ENCODE measurements at places on chromosomes 7 and 10. TPM values are rescaled to one million over a fixed set of nuclear protein-coding genes. Genes with fewer than 3 reads are reported as not detected.

ITGB8 gene
- total RNA-seq, result 6.7 TPM

SFRP5 gene
- not detected for total RNA-seq

HELLS gene
- 24.2 TPM for total RNA-seq

PTF1A gene
- total RNA-seq, result not detected

PIP gene
- not detected for total RNA-seq

LIPF gene
- total RNA-seq, result not detected

FAM25C gene
- total RNA-seq, result not detected
